Left lung (tissue), 14 donors: ENCODE measurements at places on chromosomes 2 and 18.

DNA sequence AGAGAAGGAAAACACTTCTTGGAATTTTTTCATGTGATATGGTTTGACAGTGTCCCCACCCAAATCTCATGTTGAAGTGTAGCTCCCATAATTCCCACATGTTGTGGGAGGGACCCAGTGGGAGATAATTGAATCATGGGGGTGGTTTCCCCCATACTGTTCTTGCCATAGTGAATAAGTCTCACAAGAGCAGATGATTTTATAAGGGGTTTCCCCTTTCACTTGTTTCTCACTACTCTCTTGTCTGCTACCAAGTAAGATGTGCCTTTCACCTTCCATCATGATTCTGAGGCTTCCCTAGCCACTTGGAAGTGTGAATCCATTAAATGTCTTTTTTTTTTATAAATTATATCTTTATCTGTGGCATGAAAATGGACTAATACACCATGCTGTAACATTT, 250.7 kb downstream of the LPIN1 start:
- H3K27me3 ChIP-seq: no peaks in the 10 kb centered on the region
- no peak for DNase-seq
- H3K36me3 ChIP-seq: no peaks in the 10 kb centered on the region
- H3K4me1 ChIP-seq: no peaks in the 10 kb centered on the region
- no peak overlapping the region for H3K27ac ChIP-seq

- DNase-seq: no peak
- no peaks in the 10 kb centered on the region for H3K27me3 ChIP-seq
- H3K27ac ChIP-seq: no peak overlapping the region
- H3K4me3 ChIP-seq: no peak overlapping the region
Observed at GRCh38 chr18:34838669-34839068, 128.6 kb downstream of the DTNA start.

DNA sequence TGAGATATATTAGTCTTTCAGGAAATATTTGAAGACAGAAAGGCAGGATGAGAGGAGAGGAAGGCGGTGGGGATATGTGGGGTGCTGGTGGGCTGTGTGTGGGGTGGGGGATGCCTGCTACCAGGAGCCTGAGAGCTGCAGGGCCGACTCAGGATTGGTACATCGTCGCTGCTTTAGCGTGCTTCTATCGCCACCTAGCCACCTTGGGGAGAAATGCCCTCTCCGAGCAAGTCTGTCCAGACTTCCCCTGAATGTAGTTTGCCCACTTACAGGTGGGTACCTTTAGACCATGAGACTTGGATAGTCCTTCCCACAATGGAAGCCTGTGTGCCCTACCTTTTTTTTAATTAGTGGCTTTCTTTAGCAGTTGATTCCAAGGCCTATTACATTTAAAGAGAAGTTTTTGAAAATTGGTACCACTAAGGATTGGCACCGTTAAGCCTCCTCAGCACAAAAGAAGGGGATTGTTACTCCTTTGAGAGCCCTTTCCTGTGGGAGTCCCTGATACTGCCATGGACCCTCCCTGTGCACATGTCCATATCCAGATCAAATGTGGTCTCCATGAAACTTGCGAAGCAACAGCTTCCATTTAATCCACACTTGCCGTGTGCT, 114.1 kb upstream of the NDUFV2 start:
- DNase-seq: no peak
- H3K4me3 ChIP-seq: no peak overlapping the region
- no peaks in the 10 kb centered on the region for H3K36me3 ChIP-seq
- no peak overlapping the region for H3K27ac ChIP-seq
- no peaks in the 10 kb centered on the region for H3K27me3 ChIP-seq
- H3K4me1 ChIP-seq: no peaks in the 10 kb centered on the region

- no peak for DNase-seq
- no peak overlapping the region for H3K27ac ChIP-seq
- no peaks in the 10 kb centered on the region for H3K36me3 ChIP-seq
- no peak overlapping the region for H3K4me3 ChIP-seq
Observed at GRCh38 chr2:149467436-149467835, 120.1 kb downstream of the MMADHC start.

DNA sequence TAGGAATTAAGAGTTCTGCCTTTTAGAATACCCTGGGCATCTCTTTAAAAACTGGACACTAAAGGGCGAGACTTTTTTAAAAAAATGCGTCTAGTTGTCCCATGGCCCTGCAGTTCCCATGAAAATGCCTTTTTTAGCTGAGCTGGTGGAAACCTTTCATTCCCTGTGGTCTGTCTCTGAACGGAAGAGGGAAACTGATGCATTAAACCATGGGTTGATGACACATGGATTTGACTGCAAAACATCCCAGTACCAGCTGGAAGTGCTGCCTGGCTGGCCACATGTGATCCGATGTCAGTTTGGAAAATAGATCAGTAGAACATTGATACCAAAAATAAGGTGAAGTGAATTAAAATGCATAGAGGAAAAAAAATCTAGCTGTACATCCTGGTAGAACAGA, 129.2 kb downstream of the MYO1B start:
- H3K36me3 ChIP-seq: peaks cover 8% of the 10 kb centered on the region
- H3K27me3 ChIP-seq: no peaks in the 10 kb centered on the region
- no peak for DNase-seq
- H3K4me1 ChIP-seq: peaks cover 9% of the 10 kb centered on the region

DNA sequence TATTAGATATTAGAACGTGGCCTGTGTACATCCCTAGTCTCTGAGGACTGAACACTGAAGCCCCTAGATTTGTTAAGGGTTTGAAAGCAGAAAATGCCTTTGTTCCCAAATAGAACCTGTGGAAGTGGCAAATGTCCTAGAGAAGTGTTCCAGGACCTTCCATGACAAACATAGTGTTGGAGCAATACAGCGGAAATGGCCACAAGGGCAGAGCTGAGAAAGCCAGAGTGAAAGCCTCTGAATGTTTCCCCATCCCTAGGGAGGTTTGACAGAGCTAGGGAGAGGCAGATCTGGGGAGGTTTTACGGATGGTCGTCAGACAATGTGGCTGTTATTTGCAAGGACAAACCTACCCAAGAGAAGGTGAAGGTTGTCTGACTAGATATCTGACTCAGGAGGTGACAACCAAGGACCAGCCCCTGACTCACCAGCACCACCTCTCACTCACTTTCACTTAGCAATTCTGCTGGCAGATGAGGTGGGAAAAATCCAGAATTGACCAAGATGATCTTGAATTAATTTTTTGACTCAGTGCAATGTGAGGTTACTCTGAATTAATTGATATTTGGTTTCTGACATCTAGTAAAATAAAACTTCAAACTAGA, 24.1 kb downstream of the RBM43 start:
- H3K27ac ChIP-seq: no peak overlapping the region
- H3K27me3 ChIP-seq: no peaks in the 10 kb centered on the region
- H3K36me3 ChIP-seq: no peaks in the 10 kb centered on the region
- no peaks in the 10 kb centered on the region for H3K4me1 ChIP-seq
- DNase-seq: no peak
- no peak overlapping the region for H3K4me3 ChIP-seq

GRCh38 chr2:40797120-40797519, 345.2 kb upstream of the SLC8A1 start:
- H3K27ac ChIP-seq: no peak overlapping the region
- H3K4me1 ChIP-seq: no peaks in the 10 kb centered on the region
